ENCODE measurements at places on chromosomes 16 and 17. TPM values are rescaled to one million over a fixed set of nuclear protein-coding genes. Genes with fewer than 3 reads are reported as not detected.

DNA sequence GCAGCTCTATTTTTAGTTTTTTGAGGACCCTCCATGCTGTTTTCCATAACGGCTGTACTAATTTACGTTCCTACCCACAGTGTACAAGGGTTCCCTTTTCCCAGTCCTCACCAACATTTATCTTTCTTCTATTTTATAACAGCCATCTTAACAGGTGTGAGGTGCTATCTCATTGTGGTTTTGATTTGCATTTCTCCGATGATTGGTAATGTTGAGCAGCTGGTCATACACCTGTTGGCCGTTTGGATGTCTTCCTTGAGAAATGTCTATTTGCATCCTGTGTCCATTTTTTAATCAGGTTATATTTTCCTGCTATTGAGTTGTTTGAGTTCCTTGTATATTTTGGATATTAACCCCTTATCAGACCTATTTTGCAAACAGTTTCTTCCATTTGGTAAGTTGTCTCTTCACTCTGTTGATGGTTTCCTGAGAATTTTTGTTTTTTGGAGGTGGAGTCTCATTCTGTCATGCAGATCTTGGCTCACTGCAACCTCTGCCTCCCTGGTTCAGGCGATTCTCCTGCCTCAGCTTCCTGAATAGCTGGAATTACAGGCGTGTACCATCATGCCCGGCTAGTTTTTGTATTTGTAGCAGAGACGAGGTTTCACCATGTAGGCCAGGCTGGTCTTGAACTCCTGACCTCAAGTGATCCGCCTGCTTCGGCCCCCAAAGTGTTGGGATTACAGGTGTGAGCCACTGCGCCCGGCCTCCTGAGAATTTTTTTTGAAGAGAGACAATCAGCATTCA is 279.6 kb downstream of the SNX29 start:
- no peak for DNase-seq

DNA sequence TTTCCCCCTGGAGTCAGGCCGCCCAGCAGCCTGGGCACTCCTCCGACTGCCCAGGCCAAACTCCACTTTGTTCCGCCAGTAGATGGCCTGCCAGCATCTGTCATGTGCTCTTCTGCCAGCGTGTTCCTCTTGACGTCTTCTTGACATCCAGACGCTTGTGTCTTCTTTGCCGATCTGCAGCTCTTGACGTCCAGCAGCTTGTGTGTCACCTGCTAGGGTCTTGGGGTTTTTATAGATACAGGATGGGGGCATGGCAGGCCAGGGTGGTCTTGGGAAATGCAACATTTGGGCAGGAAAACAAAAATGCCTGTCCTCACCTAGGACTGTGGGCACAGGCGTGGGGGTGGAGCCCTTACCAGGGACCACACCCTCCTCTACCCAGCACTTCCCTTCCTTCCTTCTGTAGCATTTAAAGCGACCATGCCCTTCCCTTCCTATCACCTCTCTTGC is 88.7 kb downstream of the BMERB1 start:
- peak; percentile 37 for DNase-seq

GRCh38 chr17:55444471-55445441 is 23.1 kb upstream of the MMD start:
- no peak for DNase-seq

DNA sequence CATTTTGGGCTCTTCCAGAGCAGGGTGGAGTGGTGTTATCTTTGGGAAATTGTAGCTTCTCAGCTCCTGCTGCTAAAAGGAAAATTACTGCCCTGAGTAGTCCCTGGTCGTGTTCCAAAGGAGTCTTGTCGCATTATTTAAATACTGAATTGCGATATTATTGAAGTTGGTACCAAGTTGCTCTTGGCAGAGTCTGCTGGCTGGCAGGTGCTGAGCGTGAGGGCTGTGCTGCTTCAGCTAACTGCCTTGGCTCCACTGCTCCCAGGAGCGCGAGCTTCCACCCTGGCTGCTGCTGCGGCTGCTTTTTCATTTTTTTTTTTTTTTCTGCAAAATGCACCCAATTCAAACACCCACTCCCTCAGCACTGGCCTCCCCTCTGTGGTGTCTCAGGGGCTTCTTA is 289.8 kb downstream of the MAF start:
- DNase-seq, result no peak

GRCh38 chr16:87334651-87335624 is 17.7 kb upstream of the C16orf95 start:
- DNase-seq, result peak; percentile 27

DNA sequence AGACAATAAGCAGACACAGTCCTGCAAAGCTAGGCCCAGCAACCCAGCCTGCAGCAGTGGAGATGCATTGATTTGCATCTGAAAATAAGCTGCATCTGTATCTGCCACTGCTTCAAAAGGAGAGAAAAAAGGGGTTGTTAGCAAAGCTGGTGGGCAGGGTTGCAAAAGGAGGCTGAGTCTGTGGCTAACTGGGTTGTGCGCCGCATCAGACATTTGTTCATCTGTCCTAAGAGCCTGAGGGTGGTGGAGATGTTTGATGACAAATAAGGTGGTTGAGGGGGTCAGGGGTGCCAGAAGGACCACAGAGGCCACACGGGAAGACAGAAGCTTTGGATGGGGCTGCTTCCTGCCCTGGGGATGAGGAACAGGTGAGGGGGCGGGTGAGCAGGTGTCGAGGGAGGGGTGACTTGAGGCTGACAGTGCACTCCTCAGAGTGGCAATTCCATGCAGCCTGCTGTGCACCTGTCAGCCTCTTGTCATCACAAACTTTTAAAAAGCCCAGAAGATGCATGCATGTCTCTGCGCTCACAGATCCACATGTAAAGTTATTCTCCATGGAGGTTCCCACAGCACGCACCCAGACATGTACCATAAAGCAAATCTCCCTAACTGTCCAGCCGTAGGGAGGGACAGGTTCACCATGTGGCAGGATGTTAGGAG is 35.4 kb downstream of the WSB1 start:
- DNase-seq, result no peak

GRCh38 chr16:86578061-86578599 is at the start of gene FOXL1:
TSS of gene FOXL1 (plus strand) at chr16:86578549. CDS start at chr16:86578724, 175 bp downstream.
- no peak for DNase-seq

GRCh38 chr17:57684711-57685498 is 60.2 kb downstream of the CCDC182 start:
- no peak for DNase-seq

DNA sequence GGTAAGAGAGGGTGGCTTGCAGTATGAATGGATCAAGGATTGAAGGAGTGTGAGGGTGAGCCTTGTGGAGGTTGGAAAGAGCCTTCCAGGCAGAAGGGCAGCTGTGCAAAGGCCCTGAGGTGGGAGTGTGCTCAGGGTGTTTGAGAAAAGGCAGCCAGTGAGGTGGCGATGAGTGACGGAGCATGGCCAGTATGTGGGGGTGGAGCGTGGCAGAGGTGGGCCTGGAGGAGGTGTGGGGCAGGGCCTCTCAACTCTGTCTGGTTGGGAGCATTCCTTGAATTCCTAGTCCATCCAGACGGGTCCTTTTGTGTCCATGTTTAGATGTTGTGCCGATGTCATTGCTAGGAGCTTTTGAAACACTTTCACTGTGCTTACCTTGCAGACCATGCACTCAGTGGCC is 51.3 kb downstream of the EPN2 start:
- no peak for DNase-seq

DNA sequence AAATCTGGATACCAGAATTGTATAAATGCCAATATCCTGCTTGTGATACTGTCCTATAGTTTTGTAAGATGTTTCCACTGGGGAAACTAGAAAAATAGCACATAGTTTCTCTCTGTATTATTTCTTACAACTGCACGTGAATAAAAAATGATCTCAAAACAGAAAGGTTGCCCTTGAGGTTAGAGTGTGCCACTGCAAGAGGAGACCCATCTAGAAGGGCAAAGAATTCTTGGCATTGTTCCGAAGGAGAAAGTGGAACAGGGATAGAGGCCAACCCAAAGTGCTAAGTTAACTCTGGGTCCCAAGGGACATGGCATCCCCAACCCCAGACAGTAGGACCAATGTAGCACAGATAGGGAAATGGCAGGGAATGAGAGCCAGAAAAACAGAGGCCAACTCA is 477.5 kb upstream of the HSBP1 start:
- DNase-seq, result no peak

DNA sequence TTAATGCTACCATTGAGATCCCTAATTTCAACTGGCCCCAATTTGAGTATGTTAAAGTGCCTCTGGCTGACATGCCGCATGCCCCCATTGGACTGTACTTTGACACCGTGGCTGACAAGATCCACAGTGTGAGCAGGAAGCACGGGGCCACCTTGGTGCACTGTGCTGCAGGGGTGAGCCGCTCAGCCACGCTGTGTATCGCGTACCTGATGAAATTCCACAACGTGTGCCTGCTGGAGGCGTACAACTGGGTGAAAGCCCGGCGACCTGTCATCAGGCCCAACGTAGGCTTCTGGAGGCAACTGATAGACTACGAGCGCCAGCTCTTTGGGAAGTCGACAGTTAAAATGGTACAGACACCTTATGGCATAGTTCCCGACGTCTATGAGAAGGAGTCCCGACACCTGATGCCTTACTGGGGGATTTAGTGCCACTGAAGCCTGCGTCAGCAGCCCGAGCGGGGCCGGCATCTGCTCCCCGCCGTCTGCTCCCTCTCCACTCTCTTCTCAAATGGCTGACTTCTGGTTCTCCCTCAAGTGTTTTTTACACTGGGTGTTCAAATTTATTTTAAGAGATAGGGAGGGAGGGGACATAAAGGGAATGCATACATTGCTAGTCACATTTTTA is 22.9 kb downstream of the DUSP14 start:
- no peak for DNase-seq

- no peak for DNase-seq
Measured at GRCh38 chr17:11628374-11628773, 30.1 kb downstream of the DNAH9 start.

- no peak for DNase-seq
Measured at GRCh38 chr16:72172105-72173034, at the start of gene PMFBP1. TSS of gene PMFBP1 (minus strand) at chr16:72172155. CDS start at chr16:72171208, 947 bp downstream.

- no peak for DNase-seq
Measured at GRCh38 chr17:63966646-63967264, 6.0 kb downstream of the SCN4A start.

DNA sequence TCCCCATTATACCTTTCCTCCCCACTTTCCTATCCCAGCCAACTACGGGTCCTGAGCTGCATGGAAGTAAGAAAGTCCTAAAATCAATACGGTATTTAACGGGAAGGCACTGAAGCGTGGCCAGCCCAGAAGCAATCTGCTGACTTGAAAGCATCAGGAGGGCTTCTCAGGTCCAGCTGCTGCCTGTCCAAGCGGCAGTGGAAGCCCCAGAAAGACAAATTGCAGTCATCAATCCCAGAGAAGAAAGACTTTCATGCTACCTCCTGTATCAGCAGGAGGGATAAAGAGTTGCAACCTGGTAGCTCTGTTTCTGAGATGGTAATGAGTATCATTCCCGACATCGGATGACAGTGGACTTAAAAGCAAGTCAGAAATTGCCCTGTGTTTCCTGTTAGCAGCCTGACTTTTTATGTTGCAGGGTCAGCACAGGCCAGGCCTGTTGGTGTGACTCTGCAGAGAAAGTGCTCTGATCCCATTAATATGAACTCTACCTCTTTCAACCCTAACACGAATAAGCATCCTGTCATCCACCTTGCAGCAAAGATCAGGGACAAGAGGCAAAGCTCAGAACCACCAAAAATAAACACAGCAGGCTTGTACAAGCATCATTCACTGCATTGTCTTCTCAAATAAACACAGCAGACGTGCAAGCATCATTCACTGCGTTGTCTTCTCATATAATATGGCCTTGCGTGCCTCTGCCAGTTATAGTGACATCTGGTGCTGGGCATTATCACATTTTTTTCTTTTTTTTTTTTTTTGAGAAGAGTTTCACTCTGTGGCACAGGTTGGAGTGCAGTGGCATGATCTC is 358.6 kb upstream of the CDH11 start:
- no peak for DNase-seq

- no peak for DNase-seq
Measured at GRCh38 chr17:50934672-50935220, 68.6 kb upstream of the TOB1 start.

DNA sequence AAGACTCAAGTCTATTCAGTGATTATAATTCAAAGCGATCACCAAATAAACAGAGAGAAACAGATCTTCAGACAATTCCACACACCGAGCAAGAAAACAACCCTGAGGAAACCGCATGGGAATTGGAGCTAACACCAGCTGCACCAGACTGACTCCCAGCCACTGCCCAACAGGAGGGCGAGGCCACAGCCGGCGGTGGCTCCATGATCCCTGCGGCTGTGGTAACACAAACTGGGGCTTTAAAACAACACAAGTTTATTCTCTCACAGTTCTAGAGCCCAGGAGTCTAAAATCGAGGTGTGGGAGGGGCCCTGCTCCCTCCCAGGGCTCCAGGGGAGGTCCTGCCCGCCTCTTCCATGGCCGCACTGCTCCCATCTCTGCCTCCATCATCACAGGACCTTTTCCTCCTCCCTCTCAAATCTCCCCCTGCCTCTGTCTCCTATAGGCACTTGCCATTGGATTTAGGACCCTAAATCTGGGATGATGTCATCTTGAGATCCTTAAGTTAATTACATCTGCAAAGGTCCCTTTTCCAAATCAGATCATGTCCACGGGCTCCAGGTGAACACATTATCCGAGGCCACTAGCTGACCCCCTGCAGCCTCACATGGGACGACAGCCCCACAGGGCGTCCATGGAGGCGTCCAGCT is 9.7 kb upstream of the HEXD start:
- no peak for DNase-seq

DNA sequence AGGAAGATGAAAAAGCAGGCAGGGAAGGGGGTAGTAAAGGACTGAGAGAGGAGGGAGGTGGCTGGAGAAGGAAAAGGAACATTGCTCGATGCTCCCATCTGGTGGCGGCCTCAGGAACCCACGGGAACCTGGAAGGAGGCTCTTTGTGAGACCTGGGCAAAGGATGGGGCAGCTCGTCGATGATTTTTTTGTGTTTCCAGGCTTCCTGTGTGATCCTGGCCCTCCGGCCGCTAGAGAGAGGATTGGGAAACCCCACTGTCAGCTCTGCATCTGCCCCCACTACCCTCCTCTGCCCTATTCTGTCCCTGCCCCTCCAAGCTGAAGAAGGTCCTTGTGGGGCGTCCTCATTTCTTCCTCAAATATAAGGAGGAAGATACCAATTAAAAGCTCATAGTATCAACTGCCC is 6.6 kb downstream of the WFIKKN2 start:
- DNase-seq, result peak; percentile 77

- DNase-seq, result no peak
Measured at GRCh38 chr16:82504836-82505235, 121.9 kb upstream of the CDH13 start.

DNA sequence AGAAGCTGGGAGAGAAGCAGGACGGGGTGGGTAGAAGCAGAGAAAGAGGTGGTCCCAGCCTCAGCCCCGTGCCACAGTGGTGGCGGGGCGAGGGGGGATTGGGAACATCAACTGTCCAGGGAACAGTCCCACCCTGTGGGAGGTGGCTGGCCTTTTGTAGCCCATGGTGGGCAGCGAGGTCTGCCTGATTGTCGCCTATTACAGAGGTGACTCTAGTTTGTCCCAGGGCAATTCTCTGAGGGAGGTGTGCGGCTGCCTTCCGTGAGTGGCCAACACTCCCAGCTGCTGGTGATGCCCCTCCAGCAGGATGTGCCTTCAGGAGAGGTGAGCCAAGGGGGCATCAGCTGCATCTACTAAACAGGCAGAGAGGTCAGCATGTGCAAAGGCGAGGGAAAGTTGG is 5.0 kb upstream of the BRD7 start:
- no peak for DNase-seq

Gene TNS4
- total RNA-seq, result not detected

Gene ADGRG1
- 18.6 TPM for total RNA-seq

Gene COTL1
- 11.8 TPM for total RNA-seq

Gene SDK2
- 1.5 TPM for total RNA-seq

Gene TP53TG3B
- not detected for total RNA-seq

Gene PRR29
- 0.20 TPM for total RNA-seq

Gene RNF151
- total RNA-seq, result not detected

Gene ITGB4
- total RNA-seq, result 8.8 TPM

Gene TOM1L2
- total RNA-seq, result 287 TPM
